A549 treated with dexamethasone at 1 μM for 4 hours (cell line): ENCODE measurements at places on chromosomes 11 and 22. TPM values are rescaled to one million over a fixed set of nuclear protein-coding genes. Genes with fewer than 3 reads are reported as not detected.

TMEM132A gene
- total RNA-seq, result 84.1 to 122 TPM (median 116 TPM) in 5 replicates

SMTNL1 gene
- not detected in 5 replicates for total RNA-seq

RPS25 gene
- 723 to 1,269 TPM (median 750 TPM) in 5 replicates for total RNA-seq

OR9I1 gene
- total RNA-seq, result not detected in 5 replicates

RFPL3 gene
- total RNA-seq, result not detected in 5 replicates

CARNS1 gene
- total RNA-seq, result 0.03 to 0.16 TPM (median 0.11 TPM) in 5 replicates

TMEM223 gene
- 18.9 to 27.6 TPM (median 24.8 TPM) in 5 replicates for total RNA-seq

OR4A16 gene
- total RNA-seq, result not detected in 5 replicates

SLC15A3 gene
- total RNA-seq, result 0.09 TPM in 1 of 5 replicates, not detected in the others

PES1 gene
- 107 to 121 TPM (median 111 TPM) in 5 replicates for total RNA-seq

NXPE4 gene
- total RNA-seq, result not detected in 5 replicates

TECTA gene
- total RNA-seq, result 0.04 to 0.12 TPM (median 0.07 TPM) in 5 replicates

DDIAS gene
- 14.1 to 19.0 TPM (median 16.3 TPM) in 5 replicates for total RNA-seq

CNIH2 gene
- 1.3 to 2.9 TPM (median 2.5 TPM) in 5 replicates for total RNA-seq

CD248 gene
- not detected in 5 replicates for total RNA-seq

WBP2NL gene
- total RNA-seq, result 0.07 to 0.08 TPM in 2 of 5 replicates, not detected in the others

LDLRAD3 gene
- 25.8 to 33.0 TPM (median 32.3 TPM) in 5 replicates for total RNA-seq

MMP8 gene
- not detected in 5 replicates for total RNA-seq

BCO2 gene
- total RNA-seq, result 0.92 to 1.7 TPM (median 1.3 TPM) in 5 replicates

TRIM77 gene
- total RNA-seq, result not detected in 5 replicates

PLA2G3 gene
- total RNA-seq, result not detected in 5 replicates

ELMOD1 gene
- total RNA-seq, result 0.11 to 0.24 TPM (median 0.12 TPM) in 5 replicates

KRTAP5-10 gene
- not detected in 5 replicates for total RNA-seq

RPL3 gene
- 1,528 to 2,414 TPM (median 1,562 TPM) in 5 replicates for total RNA-seq

OR8D1 gene
- total RNA-seq, result not detected in 5 replicates

CHRM1 gene
- total RNA-seq, result 0.03 to 0.24 TPM (median 0.09 TPM) in 4 of 5 replicates, not detected in the other

OR10W1 gene
- not detected in 5 replicates for total RNA-seq

BTG4 gene
- total RNA-seq, result 0.13 to 0.18 TPM (median 0.17 TPM) in 3 of 5 replicates, not detected in the others

DEPDC7 gene
- 6.8 to 7.8 TPM (median 7.0 TPM) in 5 replicates for total RNA-seq

CSRP3 gene
- total RNA-seq, result not detected in 5 replicates

IGSF22 gene
- not detected in 5 replicates for total RNA-seq
